ENCODE measurements at places on chromosomes 7 and 10.

DNA sequence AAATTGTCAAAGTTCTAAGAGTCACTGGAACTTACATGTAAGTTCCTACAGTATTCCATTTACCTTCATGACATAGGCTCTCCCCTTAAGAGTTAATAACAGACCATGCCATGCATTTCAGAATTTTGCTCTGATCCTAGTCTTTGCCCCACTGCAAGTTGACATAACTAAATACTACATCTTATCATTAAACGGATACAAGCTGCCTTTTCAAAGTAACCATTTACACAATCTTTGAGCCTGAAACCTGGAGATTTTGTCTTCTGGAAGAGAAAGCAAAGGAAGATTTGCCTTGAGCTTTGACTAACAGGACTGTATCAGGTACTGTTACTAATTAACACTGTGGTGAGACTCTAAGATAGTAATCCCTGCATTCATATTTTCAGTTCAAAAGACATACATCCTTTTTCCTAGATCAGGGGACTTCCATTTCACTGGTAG, 9.3 kb upstream of the AKR1D1 start:
- DNase-seq = no peak

GRCh38 chr10:34291466-34292193, 523.5 kb downstream of the PARD3 start:
- DNase-seq = no peak

DNA sequence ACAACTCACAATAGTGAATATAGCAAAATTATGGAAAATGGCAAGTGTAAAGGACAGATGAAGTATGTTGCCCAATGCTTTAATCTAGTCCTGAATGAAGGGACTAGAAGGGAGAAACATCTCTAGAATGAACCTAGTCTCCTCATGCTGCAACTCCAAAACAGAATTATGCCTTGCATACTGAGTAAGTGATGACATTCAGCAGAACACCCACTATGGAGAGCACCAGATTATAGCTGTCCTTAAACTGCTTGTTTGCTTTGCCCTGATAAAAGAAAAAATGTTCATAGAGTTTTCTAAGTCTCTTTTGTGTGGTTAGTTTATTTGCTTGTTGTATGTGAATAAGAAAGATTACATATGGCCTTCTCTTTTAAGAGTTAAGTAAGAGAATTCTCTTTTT, 7.8 kb upstream of the HGF start:
- DNase-seq = no peak

GRCh38 chr7:138151731-138152577, 75.7 kb downstream of the AKR1D1 start:
- DNase-seq = no peak

GRCh38 chr7:90119178-90119971, 34.9 kb upstream of the STEAP1 start:
- DNase-seq = no peak

DNA sequence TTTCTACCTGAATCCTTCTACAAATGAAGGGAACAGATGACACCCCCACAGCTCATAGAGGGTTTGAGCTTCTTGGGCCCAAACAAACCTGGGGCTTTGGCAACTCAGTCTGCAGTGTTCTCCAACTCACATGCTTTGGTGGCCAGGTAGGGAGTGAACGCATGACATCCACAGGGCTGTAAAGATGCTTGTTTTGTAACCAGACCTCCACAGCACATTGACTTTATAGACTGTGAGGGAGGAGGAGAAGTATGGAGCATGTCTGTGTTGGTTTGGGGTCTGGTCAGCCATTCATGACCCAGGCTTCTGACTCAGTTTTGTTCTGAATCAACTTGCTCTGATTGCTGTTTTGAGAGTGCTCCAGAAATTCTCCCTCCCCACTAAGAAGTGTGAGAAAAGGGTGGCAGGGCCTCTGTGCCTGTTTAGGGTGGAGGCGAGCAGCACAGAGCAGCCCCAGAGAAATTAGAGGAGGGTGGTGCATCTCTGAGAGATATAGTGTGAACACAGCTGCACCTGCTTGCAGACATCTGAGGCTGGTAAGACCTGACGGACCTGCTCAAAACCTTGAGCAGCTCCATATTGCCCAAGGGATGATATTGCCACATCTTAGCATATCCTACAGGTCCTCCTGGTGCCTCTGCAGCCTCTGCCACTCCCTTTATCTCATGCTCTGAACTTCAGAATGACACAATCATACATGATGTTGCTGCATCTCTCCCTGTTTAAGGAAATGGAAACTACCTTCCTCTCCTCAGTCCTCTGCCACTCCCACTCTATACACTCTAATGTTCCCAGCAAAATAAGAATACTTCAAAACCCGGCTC, 287.7 kb downstream of the ABCA13 start:
- DNase-seq = no peak
